ENCODE measurements at places on chromosomes 3 and 15.

DNA sequence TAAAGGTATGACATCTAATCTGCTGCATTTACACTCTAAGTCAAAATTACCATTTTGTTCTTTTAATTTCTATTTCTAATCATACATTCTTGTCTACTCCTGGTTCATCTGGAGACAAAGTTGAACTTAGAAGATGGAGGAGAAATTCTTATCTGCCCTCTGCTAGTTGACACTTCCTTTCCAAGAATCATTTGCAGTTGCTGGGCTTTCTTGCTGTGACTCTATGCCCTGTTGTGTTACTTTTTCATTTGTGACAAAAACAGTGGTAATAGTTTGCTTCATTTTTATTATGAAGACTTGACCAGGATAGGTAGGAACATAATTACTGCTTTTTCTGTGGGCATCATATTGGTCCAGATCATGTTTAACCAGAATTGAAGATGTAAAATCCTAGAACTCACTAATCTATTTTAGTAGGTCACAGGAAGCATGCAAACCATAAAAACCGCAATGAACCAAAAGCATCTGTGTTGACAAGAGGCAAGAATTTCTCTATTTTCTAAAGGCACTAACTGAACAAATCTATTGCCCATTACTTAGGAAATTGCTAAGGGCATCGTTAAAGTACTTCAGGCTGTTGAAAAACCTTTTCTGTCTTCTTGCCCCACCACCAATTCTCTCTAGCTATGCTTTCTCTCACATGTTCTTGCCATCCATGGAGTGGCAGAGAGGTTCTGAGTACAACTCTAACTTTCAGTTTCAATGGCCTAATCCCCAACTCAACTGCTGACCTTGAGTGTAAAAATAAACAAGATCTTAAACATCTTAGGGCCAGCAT lies 4.2 kb upstream of the CCR2 start:
- DNase-seq, result no peak

DNA sequence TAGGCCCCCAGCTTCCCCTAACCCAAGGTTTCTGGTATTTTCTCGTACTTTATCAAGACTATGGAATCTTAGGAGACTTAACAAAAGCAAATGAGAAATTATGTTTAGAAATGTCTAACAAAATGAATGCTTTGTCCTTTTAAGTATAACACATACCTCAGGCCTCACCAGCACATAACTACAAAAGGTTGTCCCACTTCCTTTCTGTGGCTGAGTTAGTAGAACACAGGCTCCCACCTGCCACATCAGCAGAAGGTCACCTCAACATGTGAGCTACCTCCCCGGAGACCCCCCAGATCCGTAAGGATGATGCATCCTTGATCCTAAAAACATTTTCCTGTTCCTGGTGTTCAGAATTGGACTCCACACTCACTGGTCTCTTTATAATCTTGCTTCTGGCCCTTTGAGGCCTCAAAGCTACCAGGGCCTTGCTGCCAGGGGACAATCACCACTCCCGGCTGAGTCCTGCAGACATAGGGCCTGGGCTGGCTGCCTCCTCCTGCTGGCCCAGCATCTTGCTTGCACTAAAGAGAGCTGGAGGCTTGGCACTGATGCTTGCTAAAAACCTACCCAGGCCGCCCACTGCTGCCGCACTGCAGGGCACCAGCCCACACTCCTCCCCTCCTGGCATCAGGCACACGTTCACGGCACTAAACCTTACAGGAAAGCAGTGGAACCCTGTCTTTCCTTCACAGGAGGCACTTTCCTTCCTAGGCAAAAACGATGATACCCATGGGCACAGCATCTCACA lies 2.9 kb downstream of the CCRL2 start:
- no peak for DNase-seq

GRCh38 chr15:67135494-67135893 lies 70.1 kb downstream of the SMAD3 start:
- DNase-seq, result no peak

- no peak for DNase-seq
These were observed 149.9 kb upstream of the RASGRP1 start for GRCh38 chr15:38714309-38715072.

DNA sequence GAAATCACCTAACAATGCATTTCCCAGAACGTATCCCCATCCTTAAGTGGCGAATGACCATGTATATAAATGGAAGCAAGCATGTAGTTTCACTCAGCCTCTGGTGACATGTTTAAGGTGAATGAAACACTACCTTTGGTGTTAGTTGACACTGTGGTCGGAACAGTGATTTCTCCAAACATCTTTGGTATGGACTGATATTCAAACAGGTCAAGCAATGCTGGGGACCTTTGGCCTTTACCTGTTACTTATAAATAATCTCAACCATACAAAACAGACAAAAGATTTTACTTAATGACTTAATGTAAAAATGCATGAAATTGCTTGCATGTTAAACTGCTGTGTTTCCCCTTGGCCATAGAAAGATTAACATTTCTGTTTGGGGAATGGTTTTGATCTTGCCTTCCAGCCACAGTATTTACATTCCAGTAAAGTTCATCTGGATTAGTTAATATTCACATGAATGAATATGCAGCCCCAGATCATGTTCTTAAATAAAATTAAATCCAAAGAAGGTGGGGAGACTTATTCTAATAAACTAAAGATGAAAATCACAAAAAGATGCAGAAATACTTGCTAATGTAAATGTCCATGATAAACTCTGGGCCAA lies 74.4 kb upstream of the HES1 start:
- no peak for DNase-seq

GRCh38 chr15:64274341-64274950 lies 81.5 kb downstream of the CSNK1G1 start:
- no peak for DNase-seq

- no peak for DNase-seq
These were observed 8.6 kb upstream of the ADAM10 start for GRCh38 chr15:58758141-58758540.

Measured in NCI-H1417 (cell line).